Effector memory CD8-positive, alpha-beta T cell (primary cell): ENCODE measurements at places on chromosomes 2 and 18.

DNA sequence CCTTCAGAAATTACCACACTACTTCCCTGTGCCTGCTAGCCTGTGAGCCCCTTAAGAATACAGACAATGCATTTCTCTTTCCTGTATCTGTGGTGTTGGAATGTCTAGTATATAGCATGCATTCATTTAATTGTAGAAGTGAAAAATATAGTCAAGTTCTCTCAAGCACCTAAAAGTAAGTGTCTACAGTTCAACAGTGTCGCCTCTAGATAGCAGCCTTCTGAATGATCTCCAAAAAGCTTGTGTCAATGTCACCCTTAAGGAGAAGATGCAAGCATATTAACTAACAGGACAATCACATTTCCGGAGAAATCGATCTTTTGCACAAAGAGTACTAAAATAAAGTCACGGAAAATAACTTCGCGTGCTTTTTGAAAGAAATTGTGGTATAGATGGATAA, 27.5 kb upstream of the DSG3 start:
- DNase-seq: no peak

DNA sequence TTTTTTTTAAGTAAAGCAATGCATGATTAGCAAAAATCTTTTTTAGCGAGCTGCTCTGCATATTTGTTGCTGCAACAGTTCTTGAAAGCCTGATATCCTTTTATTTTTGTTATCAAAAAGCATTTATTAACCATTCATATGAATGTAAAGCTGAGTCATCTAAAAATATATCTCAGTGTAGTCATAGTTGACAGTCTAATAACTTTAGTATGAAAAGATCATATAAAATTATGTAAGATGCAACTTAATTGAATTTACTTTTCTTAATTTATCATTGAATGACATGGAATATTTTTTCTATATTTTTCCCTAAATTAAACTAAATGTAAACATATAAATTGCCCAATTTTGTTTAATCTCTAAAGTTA, 8.5 kb downstream of the UGP2 start:
- no peak for DNase-seq

DNA sequence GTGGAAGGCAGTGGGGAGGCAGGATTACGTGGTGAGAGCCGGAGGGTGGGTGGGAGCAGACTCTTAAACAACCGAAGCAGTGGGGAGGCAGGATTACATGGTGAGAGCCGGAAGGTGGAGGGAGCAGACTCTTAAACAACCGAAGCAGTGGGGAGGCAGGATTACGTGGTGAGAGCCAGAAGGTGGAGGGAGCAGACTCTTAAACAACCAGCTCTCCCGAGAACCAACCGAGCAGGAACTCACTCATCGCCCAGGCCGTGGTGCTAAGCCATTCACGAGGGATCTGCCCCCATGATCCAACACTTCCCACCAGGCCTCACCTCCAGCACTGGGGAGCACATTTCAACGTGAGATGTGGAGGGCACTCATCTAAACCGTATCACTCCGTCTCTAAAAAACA, 87.7 kb downstream of the RTP5 start:
- no peak for DNase-seq

DNA sequence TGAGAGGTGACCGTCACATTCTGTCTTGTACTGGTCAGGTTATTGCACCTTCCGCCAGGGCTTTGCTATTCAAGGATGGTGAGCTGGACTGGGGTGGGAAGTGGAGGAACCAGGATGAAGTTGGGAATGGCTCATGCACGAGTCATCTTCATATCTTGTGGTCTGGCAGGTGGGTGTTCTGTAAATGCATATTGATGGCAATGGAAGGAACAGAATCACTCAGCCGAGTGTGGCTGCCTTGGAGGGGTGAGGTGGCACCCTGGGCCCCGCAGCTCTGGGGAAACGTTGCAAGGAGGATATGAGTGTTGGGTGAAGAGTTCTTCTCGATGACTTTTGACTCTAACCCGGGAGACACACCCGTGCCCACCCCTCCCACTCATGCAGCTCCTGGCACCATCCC, 1.2 kb downstream of the NEU2 start:
- no peak for DNase-seq

GRCh38 chr2:236600892-236601291, 31.3 kb downstream of the ACKR3 start:
- no peak for DNase-seq

DNA sequence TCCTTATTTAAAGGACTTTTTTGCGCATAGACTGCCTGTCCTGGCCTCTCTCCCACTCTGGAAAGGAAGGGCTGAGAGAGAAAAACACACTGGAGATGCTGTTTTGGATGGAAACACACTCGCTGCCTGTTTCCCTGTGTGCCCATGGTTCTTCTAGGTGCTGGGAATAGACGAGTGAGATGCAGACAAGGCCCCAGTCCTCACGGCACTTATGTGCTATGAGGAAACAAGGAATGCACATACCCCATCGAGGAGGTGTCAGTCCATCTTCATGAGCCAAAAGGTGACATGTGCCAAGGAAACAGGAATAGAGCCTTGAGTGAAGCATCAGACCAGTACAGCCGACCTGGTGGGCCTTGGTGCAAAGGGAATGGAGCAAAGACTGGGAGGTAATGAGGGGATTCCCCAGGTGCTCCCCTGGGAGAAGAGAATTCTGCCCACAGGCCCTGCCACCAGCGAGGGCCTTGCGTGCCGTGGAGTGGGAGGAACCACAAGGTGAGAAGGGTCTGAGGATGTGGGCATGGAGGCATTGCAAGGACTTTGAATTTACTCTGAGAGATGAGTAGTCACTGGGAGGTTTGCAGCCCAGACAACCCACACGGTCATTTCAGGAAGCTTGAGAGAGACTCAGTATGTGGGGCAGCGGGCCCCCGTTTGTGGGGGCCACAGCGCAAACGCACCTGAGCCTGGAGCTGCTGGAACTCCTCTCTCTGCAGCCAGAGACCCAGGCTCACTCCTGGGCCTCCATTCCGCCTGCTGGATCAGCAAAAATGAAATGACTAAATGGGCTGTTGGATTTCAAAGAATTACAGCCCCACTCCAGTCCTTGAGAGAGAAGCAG, 197.5 kb upstream of the COPS8 start:
- no peak for DNase-seq

DNA sequence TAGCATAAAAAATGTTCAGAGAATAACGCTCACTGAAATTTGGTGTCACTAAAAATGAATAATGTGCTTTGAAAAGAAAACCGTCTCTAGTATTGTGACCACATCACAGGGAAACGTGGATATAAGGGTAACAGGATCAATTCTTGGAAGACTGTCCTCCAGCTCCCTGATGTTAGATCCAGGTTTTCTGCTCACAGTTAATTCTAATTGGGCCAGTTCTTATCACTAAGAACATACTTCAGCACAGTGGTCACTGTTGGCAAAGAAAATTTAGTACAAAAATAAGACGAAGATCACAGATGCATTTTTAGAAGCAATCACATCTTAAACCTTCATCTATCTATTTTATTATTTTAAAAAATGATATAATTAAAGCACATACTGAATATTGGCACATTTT, 57.0 kb upstream of the CD226 start:
- DNase-seq: no peak

DNA sequence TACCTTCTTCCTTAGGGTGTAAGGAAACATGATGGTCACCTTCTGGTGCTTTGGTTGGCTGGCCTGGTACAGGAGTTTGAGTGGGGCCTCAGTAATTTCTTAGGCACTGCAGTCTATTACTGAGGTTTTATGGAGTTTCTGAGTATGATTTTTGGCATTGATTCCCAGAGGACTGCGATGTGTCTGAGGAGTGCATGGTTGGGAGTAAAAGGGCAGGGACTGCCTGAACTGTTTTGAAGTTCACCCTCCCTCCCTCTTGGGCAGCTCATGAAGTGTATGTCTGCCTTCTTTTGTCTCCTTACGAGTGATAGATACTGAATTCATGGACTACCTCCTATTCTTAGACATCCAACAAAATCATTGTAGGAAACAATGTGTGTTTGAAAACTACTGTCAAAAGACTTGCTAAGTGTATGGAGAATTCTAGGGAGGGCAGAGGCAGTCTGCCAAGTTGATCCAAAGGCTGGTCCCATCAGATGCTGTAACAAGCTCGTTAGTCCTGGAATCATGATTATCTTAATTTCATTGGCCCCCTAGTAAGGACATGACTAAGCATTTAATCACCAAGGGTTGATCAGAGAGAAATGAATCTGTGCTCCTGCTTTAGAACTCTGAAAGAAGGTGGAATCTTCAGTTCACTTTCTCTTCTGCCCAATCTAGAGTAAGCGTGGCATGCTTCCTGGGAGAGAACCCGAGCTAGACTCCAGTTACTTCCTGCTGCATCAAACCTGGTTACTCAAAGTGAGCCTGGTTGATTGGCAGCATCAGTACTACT, 26.5 kb downstream of the LYPD6B start:
- DNase-seq: no peak

DNA sequence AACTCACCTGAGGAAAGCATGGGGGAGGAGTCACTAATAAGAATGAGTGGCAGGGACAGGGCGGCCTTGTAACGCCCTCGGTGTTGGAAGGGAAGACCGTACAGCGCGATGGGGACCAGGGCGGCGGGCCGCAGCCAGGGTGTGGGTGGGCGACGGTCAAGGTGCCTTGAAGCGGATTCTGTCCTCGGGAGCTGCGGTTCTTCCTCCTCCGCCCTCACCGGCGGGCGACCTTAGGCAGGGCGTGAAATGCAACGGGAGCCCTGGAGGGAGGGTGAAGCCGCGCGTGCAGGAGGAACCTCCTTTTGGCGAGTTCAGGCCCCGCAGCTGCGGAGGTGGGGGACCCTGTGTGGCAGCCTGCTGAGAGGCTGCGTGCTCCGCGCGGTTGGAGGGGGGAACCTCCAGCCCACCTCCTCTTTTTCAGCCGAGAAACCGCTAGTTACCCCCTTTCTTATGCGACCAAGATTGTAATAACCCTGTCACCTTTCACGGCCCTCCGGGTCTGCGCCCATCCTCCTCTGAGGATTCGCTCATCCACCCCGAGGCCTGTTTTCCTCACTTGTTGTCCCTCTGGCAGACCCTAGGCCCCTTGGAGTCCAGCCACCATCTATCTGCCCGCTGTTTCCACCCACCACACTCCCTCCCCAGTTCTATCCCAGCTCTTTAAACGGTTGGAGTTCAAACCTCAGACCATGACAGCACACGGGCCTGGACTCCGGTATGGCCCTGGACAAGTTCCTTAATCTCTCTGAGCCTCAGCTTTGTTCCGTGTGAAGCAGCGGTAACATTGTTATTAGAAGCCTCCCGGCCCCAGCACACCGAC, 823 bp upstream of the RNU2-63P start:
- no peak for DNase-seq

- DNase-seq: no peak
Observed at GRCh38 chr2:86297382-86298147, 39.9 kb downstream of the REEP1 start.

GRCh38 chr2:173684896-173685459, 280.2 kb downstream of the SP3 start:
- DNase-seq: no peak

DNA sequence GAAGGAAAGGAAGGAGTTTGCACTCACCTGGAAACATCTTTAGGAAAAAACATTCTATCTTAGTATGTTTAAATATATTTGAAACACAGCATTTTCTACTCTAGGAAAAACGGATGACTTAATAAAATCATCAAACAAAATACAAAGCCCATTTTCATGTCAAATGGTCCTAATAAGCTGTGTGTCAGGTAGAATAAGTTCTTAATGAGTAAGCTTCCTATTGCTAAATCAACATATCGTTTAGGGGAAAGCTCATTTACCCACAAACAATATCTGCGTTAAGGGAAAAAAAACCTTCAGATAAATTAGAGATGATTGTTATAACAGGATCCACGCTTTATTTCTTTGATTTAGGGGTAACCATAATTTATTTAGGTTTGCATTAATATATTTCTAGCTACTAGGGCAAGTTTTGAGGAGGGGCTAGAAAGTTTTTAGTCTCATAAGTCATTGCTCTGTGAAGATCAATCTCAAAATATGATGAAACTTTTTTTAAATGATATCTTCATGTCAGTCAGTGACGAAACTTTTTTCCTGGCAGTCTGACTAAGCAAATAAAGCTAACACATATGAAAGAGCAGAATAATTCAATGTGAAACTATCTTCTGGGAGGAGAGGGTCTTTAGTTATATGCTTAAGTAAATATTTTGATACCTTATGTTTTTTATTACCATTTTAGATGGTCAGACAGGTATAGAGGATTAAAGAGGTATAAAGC, 147.1 kb downstream of the WDSUB1 start:
- DNase-seq: no peak

DNA sequence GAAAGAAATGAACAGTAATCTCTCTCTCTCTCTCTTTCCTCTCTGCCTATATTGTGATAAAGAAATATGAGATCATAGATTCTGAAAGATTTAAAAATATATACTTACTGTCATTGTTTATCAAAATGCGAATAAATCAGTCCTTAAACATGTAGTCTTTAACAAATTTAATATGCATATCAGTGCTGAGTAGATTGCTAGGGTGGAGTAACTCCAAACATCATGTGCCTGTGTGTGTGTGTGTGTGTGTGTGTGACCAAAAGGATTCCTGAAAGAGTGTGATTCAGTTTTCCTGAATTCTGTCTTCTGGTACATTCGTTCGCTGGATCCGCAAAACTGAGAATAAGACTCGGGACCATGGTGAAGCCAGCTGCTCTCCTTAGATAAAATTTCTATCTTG, 24.0 kb upstream of the DSEL start:
- DNase-seq: no peak

DNA sequence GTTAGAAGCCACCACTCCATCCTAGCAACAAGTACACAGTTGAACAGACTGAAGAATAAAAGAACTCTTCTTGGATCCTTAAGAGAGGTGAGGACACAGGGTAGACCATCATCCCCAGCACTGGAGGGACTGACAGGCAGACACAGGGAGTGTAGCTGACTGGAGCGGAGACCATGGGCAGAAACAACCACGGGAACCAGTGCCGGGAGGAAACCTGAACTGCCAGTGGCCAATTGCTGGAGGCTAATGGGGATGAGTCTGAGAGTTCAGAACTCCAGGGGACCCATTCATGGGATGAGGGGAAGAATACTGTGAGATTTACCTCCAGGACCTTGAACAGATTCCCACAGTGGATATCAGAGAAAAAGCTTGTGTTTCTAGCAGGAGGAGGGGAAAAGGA, 76.8 kb downstream of the HS6ST1 start:
- no peak for DNase-seq

DNA sequence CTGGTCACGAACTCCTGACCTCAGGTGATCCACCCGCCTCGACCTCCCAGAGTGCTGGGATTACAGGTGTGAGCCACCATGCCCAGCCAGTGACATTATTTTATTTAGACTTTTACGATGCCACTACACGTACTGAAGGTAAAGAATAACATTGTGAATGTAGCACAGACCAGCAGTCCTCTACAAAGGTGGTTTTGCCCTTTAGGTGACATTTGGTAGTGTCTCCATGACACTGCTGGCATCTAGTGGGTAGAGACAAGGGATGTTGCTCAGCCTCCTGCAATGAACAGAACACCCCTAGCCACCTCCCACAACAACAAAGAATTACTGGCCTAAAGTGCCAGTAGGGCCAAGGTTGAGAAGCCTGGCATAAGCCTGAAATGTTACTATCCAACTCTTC, 69.5 kb downstream of the MYOM1 start:
- DNase-seq: no peak

GRCh38 chr2:221492636-221493035, 79.5 kb downstream of the EPHA4 start:
- no peak for DNase-seq
